ENCODE measurements at places on chromosomes 7 and 10. TPM values are rescaled to one million over a fixed set of nuclear protein-coding genes. Genes with fewer than 3 reads are reported as not detected.

DNA sequence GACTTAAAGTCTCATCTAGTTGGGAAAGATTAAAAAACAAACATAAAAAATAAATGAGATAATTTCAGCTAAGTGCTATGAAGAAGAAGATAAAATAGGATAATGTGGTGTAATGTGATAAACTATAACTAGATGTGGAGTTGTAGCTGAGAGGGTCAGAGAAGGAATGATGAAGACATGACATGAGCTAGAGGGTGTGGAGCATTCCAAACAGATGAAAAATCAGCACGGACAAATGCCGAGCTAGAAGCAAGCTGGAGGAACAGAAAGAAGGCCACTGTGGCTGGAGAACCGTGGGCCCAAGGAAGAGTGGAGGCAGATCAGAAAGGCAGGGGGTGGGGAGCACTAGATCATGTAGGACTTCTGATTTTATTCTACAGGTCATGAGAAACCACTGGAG, 70.6 kb downstream of the CDK6 start:
- no peak for DNase-seq

DNA sequence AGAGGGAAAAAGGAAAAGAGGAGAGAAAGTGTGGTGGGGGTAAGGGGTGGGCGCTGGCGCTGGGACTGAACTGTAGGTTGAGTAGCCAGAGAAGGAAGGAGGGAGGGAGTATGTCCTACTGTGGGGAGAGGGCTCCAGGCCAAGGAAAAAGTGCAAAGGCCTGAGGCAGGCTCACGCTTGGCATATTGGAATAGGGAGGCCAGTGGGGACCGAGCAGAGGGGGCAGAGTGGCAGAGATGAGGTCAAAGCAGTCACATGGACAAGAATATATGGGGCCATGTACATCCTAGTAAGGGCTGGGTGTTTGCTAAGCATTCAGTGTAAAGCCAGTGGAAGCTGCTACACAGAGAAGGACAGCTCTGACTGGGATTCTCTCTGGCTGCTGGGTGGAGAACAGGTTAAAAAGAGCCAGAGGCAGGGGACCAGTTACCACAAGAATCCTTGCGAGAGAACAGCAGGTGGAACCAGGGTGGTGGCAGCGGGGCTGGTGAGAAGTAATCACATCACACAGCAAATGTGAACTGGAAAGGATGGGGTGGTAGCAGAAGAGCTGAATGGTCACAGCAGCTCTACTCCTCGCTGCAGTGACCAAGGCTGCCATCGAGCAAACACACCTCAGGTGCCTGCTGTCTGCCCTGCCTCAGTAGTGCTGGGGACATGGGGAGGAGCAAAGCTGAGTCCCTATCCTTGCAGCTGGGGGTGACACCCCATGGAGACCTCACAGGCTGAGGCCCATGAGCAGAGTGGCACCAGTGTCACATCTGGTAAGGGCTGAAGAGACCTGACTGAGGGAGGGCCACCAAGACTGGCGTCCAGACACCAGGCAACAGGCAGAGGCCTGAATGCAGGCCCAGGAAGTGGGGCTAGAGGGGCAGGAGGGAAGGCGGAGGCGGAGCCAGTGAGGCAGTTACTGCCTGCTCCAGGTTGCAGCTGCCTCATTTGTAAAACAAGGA, 39.5 kb downstream of the FAM53B start:
- no peak for DNase-seq

LBX1 gene
- total RNA-seq: 1.0 TPM

GPR26 gene
- total RNA-seq: not detected

GRCh38 chr10:373015-373414, 237.8 kb downstream of the ZMYND11 start:
- no peak for DNase-seq

MYO3A gene
- total RNA-seq: 0.82 TPM

TLX1 gene
- 0.33 TPM for total RNA-seq

GRCh38 chr10:119199231-119199992, 8.0 kb upstream of the GRK5 start:
- DNase-seq: peak; percentile 51

UPK3B gene
- total RNA-seq: not detected

GRCh38 chr10:132538031-132538789, 623 bp downstream of the INPP5A start:
- no peak for DNase-seq
